ENCODE measurements at places on chromosomes 7 and 10.

DNA sequence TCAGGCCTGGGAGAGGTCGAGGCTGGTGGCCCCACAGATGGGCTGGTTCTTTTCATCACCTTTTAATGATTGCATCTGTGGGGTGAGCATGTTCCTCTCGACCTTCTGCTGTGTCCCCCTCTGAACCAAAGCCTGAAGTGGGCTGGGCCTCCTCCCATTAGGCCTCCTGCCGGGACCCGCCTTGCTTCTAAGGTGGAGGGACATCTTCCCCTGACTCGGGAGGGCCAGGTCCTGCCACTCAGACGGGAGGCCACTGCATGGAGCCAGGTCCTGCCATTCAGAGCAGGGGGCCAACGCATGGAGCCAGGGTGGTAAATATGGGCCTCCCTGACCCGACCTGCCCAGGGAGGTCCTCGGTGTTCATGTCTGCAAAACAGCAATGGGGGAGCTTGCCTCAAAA, 188.4 kb downstream of the EBF3 start:
- DNase-seq, result no peak

- DNase-seq, result no peak
Measured at GRCh38 chr10:70843776-70844489, 28.2 kb downstream of the SGPL1 start.

DNA sequence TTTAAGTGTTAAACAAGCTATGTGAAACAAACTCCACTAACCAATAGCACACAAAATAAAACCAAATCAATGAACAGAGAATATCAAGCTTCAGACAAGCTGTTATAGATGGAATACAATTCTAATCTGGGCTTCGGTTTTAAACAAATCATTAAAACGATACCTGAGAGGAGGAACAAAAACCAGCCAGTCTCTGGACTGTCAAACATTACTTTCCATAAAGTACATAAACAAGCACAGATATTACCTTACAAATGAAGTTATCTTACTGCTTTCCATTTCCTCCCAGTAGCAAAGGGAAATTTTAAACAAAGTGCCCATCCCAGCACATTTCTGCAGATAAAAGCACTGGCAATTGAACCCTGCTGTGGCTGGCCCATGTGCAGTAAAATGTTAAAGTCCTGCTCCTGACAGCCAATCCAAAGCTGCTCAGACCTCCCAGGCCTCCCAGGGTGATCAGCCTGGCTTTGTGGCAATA, 128.0 kb downstream of the NRCAM start:
- no peak for DNase-seq

DNA sequence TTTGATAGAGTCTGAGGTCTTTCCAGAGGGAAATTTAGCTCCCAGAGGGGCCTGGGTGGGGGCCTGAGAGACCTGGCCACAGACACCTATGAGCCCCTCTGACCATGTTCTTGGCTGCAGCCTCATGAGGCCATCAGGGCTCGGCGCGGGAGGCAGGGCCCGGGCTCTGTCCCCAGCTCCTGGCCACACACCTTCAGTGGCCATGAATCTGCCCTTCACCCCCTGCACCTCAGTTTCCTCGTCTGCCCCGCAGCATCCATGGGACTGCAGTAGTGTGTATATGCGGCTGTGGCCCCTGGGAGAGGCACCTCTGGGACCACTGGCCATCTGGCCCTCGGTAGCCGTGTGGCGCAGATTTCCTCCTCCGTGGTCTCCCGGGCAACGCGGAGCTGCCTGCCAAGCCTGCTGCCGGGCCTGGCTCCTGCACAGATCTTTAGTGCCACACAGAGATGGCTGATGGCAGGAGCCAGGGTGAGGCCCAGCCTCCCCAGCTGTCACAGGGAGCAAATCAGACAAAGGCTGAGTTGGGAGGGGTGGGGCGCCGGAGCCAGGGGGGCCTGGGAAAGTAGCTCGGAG, 23.6 kb upstream of the ADCYAP1R1 start:
- DNase-seq, result no peak

Data from hematopoietic multipotent progenitor cell treated with erythropoietin and hydrocortisone succinate and interleukin-3 and kit ligand, for 4 days (in vitro differentiated cells).